ENCODE measurements at places on chromosomes 7 and 10. TPM values are rescaled to one million over a fixed set of nuclear protein-coding genes. Genes with fewer than 3 reads are reported as not detected.
A peak's percentile ranks its signal among the peaks of the same experiment; 100 is the strongest.

GRCh38 chr10:60932756-60933155 is 11.2 kb downstream of the RHOBTB1 start:
- no peaks in the 10 kb centered on the region for H3K27me3 ChIP-seq
- H3K4me1 ChIP-seq: peaks cover 39% of the 10 kb centered on the region
- no peak overlapping the region for H3K4me3 ChIP-seq
- peaks cover 11% of the 10 kb centered on the region for H3K36me3 ChIP-seq

DNA sequence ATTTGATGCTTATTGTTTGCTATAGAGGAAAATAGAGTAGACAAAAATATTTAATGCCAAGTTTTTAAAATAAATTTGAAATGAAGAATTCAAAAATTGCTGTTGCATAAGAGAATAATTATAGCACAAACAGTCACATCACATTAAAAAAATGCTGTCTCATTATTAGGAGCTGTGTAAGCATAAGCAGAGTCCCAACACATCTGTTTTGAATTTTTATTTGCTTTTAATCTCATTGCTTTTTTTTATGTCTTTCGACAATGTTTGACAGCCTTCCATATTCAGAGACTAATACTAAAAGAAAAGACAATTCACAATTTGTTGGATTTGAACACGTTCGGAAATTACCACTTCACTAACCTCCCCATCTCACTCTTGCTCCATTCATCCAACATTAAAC is 143.5 kb downstream of the TFPI2 start:
- H3K36me3 ChIP-seq: no peaks in the 10 kb centered on the region
- H3K4me1 ChIP-seq: no peaks in the 10 kb centered on the region
- H3K27me3 ChIP-seq: no peaks in the 10 kb centered on the region
- no peak for DNase-seq
- H3K27ac ChIP-seq: no peak overlapping the region
- no peak overlapping the region for H3K4me3 ChIP-seq

DNA sequence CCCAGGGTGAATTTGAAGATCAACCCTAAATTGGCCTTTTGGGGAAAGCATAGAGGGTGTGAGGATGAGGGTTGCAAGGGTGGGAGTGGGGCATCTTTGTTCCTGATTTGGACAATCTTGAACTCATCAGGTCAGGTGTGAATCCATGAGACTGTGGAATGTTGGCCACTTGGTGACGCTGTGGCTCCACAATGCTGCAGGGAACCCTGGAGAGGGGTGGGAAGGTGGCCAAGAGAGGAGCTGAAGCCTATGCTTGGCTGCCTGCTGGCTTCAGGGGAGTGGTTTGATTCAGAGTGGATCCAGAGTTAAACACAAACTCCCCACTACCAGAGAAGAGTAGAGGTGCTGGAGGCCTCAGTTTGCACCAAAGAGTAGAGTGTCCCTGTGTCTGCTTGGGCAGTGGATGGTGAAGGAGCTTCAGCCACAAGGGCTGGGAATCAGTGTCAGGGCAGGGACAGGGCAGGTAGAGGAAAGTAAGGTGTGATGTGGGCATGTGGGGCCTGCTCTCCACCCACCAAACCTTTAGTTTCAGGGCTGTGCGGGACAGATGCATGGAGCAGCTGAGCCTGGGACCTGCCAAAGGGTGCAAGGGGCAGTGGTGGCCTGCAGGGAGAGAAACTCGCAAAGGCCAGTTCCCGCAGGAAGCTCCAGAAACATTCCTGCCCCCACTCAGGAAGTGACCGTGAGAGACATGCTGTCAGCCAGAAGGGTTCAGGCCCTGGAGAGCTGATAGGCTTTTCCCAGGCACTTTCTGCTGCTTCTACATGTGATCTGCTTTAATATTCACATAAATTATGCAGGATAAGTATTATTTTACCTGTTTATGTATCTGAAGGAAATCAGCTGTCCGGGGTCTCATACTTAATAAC is 81.0 kb upstream of the PRSS58 start:
- DNase-seq: peak; percentile 34
- H3K4me3 ChIP-seq: no peak overlapping the region
- no peaks in the 10 kb centered on the region for H3K4me1 ChIP-seq
- no peaks in the 10 kb centered on the region for H3K27me3 ChIP-seq

DNA sequence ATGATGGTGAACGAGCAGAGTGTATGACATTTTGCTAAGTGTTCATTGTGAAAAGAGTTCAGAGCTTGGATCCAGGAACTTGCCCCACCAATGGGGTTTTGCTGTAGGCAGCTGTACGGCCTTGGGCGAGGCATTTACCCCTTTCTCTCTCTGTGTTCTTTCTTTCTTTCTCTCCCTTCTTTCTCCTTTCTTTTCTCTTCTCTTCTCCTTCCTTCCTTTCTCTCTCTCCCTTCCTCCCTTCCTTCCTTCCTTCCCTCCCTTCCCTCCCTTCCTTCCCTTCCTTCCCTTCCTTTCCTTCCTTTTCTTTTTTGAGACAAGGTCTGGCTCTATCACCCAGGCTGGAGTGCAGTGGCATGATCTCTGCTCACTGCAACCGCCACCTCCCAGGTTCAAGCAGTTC is 45.3 kb upstream of the KMT2C start:
- H3K27ac ChIP-seq: no peak overlapping the region
- no peaks in the 10 kb centered on the region for H3K4me1 ChIP-seq
- H3K36me3 ChIP-seq: no peaks in the 10 kb centered on the region
- no peak overlapping the region for H3K4me3 ChIP-seq
- DNase-seq: no peak

GRCh38 chr10:81116201-81116600 is 578.5 kb downstream of the SH2D4B start:
- DNase-seq: no peak
- no peaks in the 10 kb centered on the region for H3K36me3 ChIP-seq
- no peak overlapping the region for H3K27ac ChIP-seq
- no peaks in the 10 kb centered on the region for H3K27me3 ChIP-seq
- H3K4me3 ChIP-seq: no peak overlapping the region

GRCh38 chr7:105600720-105601550 is 19.6 kb upstream of the EFCAB10 start:
- DNase-seq: no peak
- no peak overlapping the region for H3K4me3 ChIP-seq
- no peaks in the 10 kb centered on the region for H3K27me3 ChIP-seq

- no peaks in the 10 kb centered on the region for H3K27me3 ChIP-seq
- no peak overlapping the region for H3K4me3 ChIP-seq
- H3K4me1 ChIP-seq: no peaks in the 10 kb centered on the region
- H3K27ac ChIP-seq: no peak overlapping the region
- DNase-seq: no peak
Measured at GRCh38 chr7:135620980-135621850, 41.1 kb upstream of the STMP1 start.

GRCh38 chr10:30558411-30558810 is 71.1 kb downstream of the LYZL2 start:
- no peaks in the 10 kb centered on the region for H3K4me1 ChIP-seq
- H3K4me3 ChIP-seq: no peak overlapping the region
- DNase-seq: no peak
- no peaks in the 10 kb centered on the region for H3K27me3 ChIP-seq
- H3K27ac ChIP-seq: no peak overlapping the region

The SPDYE11 gene
- not detected for polyA plus RNA-seq

The ANKRD7 gene
- 1.3 TPM for polyA plus RNA-seq

DNA sequence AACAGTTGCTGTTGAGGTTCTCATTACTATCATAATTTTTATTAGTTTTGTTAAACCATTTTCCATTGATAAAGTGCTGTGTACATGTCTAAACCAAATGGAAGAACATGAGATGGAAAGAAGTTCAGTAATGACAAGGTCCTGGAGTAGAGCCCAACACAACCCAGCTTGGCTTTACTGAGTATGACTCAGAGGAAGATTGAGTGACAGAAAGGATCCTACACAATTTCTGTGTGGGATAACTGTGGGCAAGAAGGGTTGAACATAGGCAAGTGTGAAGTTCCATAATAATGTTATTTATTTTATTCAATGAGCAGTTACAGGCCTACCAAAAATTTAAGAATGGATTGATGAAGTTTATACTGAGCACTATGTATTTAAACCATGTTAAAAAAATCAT is 15.9 kb downstream of the PRKG1 start:
- H3K4me3 ChIP-seq: no peak overlapping the region
- peaks cover 17% of the 10 kb centered on the region for H3K4me1 ChIP-seq
- DNase-seq: no peak
- no peak overlapping the region for H3K27ac ChIP-seq
- H3K27me3 ChIP-seq: no peaks in the 10 kb centered on the region
- H3K36me3 ChIP-seq: no peaks in the 10 kb centered on the region

The RELN gene
- polyA plus RNA-seq: 0.19 TPM

DNA sequence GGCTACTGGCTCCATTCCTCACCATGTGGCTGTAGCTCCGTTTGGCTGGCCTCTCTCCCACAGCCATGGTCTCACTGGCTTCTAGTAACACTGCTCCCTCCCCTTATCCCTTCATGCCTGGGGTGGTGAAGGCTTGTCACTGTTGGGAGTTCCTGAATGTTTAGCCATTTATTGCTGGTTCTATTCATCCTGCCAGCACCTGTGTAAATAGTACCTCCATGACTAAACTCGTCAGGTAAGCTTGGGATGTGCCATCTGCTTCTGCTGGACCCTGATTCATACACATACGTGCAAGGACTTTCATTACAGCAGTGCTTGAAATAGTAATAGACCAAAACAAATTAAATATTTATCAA is 61.6 kb downstream of the CCDC71L start:
- H3K27me3 ChIP-seq: no peaks in the 10 kb centered on the region
- no peak overlapping the region for H3K27ac ChIP-seq
- DNase-seq: no peak
- peaks cover 4% of the 10 kb centered on the region for H3K4me1 ChIP-seq
- no peaks in the 10 kb centered on the region for H3K36me3 ChIP-seq

GRCh38 chr10:13001041-13001886 is at the start of gene CCDC3:
CCDC3 (minus strand) TSS chr10:13001713; CDS start chr10:13001570, 143 bp downstream.
- H3K27me3 ChIP-seq: peaks cover 20% of the 10 kb centered on the region
- peaks cover 7% of the 10 kb centered on the region for H3K4me1 ChIP-seq
- H3K4me3 ChIP-seq: peak within 1 kb of the TSS; percentile 47
- no peak for DNase-seq
- H3K27ac ChIP-seq: peak within 1 kb of the TSS; percentile 0
- H3K36me3 ChIP-seq: no peaks in the 10 kb centered on the region

The AKR1C2 gene
- 61.5 TPM for polyA plus RNA-seq

DNA sequence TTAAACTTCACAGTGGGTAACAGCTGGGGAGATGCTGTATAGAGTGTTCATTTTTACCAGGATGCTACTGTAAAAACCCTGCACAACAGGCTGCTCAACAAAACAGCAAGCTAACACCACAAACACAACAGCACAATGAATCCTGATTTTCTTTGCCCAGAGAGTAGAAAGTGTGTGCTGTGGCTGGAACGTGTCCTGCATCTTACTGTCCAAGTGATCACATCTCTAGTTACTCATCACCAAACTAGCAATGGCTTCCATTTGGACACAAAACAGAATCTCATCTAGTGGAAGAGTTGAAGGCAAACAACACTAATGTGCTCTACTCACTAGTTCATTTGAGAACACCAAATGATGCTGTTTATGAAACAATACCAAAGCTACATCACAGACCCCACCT is 121.2 kb downstream of the SLC25A13 start:
- no peak overlapping the region for H3K27ac ChIP-seq
- no peak overlapping the region for H3K4me3 ChIP-seq
- no peaks in the 10 kb centered on the region for H3K36me3 ChIP-seq
- H3K4me1 ChIP-seq: no peaks in the 10 kb centered on the region
- no peaks in the 10 kb centered on the region for H3K27me3 ChIP-seq
- DNase-seq: no peak

DNA sequence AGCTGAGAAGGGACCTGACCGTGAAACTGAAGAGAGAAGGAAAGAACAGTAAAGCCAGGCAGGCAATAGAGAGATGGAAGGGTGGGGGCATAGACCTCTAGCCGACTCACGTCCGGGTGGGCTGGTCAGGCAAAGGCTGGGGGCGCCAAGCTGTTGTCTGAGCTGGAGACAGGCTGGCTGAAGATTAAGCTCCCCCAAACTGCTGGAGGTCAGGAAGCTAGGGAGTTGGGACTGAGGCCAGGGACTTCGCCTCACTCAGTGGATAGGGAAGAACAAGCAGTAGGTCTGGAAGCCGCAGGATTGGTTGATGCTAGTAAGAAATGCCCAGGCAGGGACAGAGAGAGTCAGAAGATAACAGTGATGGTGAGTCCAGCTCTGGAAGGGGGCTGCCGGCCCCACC is 5.3 kb downstream of the PITX3 start:
- no peak overlapping the region for H3K27ac ChIP-seq
- no peaks in the 10 kb centered on the region for H3K36me3 ChIP-seq
- H3K4me1 ChIP-seq: peaks cover 17% of the 10 kb centered on the region
- peaks cover 59% of the 10 kb centered on the region for H3K27me3 ChIP-seq
- no peak overlapping the region for H3K4me3 ChIP-seq

The MACC1 gene
- 0.76 TPM for polyA plus RNA-seq

The POP7 gene
- polyA plus RNA-seq: 45.2 TPM

GRCh38 chr10:130233035-130233360 is 96.8 kb downstream of the GLRX3 start:
- H3K36me3 ChIP-seq: no peaks in the 10 kb centered on the region
- no peak overlapping the region for H3K27ac ChIP-seq
- no peaks in the 10 kb centered on the region for H3K27me3 ChIP-seq

GRCh38 chr7:96899108-96899507 is 106.2 kb upstream of the DLX6 start:
- H3K27me3 ChIP-seq: no peaks in the 10 kb centered on the region
- H3K36me3 ChIP-seq: no peaks in the 10 kb centered on the region
- no peak overlapping the region for H3K27ac ChIP-seq
- no peak overlapping the region for H3K4me3 ChIP-seq
- no peak for DNase-seq

- no peak overlapping the region for H3K4me3 ChIP-seq
- H3K27ac ChIP-seq: no peak overlapping the region
- H3K27me3 ChIP-seq: no peaks in the 10 kb centered on the region
- no peaks in the 10 kb centered on the region for H3K36me3 ChIP-seq
Measured at GRCh38 chr7:2968616-2969397, 74.9 kb downstream of the CARD11 start.

The ETV1 gene
- polyA plus RNA-seq: 2.3 TPM

Measured in stomach (tissue), 19 donors.